Liver (tissue), 10 donors: ENCODE measurements at places on chromosomes 2 and 18.

- DNase-seq, result no peak
Observed at GRCh38 chr2:240232264-240232915, 91.9 kb upstream of the OTOS start.

- no peak for DNase-seq
Observed at GRCh38 chr2:218992703-218993344, 398 bp downstream of the CRYBA2 start.

DNA sequence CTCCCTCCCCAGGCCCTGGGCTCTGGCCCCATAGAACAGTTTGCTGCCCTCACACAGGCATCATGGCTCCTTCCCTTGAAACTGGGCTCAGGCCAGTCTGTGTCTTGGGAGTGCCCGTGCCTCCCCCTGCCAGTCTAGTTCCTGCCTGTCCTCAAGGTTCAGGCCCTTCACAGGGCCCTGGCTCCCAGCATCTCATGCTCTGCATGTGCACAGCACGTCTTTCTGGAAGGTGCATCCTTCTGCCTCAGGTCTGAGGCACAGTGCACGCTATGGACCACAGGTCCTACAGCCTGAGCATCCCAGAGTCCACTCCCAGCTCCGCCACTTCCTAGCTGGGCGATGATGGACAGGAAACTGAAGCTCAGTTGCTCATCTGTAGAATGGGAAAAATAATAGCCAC lies 35.6 kb upstream of the FOSL2 start:
- no peak for DNase-seq

- no peak for DNase-seq
Observed at GRCh38 chr2:72149556-72150156, 2.0 kb upstream of the CYP26B1 start.

GRCh38 chr2:44443517-44443916 lies 81.8 kb downstream of the CAMKMT start:
- no peak for DNase-seq

DNA sequence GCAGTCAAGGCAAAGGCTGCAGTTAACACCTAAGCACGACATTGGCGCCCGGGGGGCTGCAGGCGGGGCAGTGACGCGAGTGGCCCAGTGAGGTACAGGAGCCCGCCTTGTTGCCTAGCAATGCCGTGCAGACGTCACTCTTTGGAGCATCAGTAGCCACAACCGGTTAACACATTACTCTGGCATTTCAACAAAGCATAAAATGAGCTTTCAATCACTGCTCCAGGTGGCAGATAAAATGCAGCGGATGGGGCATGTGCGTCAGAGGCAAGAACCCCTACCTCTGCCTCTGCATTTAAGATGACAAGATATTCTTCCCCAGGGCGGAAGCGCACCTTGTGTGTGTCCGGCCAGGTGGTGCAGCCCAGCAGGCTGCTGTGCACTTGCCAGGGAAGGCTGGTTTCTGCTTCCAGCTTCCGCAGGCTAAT lies 139.4 kb downstream of the MTCL1 start:
- no peak for DNase-seq

GRCh38 chr2:146438246-146438645 lies 1406.6 kb upstream of the ACVR2A start:
- DNase-seq, result no peak

DNA sequence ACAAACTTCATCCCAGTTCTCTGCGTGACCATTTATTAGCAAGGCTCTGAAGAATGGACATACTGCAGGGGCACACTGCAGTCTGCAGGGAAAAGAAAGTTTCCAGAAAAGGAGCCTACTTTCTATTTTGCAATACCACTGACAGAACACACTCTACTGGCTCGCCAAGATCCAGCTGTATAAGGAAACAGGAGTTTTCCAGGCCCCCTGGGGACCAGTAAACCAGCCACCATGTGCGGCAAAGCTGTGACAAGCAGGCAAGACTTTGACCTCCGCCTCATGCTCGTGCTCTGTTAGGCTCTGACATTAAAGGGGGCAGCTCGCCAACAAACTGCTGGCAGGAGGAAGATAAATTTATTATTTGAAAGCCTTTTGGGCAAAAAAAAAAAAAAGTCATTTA lies 67.3 kb downstream of the CCBE1 start:
- DNase-seq, result no peak

GRCh38 chr18:63970809-63971205 lies 926 bp downstream of the SERPINB8 start:
- no peak for DNase-seq

GRCh38 chr2:187429989-187430388 lies 18.1 kb downstream of the CALCRL start:
- DNase-seq, result no peak

DNA sequence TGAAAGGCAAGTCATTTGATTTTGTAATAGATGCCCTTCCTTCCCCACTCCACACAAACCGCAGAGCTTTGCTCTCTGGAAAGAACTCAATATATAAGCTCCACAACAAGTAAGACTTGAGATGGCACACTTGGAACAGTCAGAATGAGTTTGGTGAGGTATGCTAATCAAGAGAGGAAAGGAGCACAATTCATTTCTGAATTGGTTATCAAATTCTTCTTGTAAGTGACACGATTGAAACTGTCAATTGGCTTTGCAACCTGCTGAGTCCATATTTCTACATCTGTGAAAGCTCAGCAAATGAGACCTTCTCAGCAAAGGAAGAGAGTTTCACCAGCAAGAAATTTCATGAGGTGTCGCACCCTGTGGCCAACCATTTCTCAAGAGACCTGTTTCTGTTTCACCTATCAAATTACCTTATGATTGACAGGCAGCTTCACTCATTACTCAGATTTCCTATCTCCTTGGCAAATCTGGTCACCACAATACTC lies 19.1 kb downstream of the CTLA4 start:
- DNase-seq, result no peak

GRCh38 chr2:54455131-54455562 lies 980 bp upstream of the SPTBN1 start:
- DNase-seq, result no peak

DNA sequence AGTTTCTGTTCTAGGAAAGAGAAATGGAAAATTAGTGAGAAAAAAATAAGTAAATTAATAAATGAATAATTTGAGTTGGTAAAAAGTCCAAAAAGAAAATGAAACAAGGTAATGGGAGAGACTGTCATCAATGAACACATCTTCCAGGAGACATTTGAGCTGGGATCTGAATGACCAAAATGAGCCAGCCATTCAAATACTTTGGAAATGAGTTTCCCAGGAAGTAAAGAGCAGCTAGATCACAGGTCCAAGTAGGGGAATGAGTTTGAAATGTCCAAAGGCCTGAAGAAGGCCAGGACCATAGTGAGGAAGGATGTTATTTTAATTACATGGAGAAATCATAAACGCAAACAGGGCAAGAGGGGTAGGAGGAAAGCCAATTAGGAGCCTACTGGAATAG lies 6.6 kb upstream of the DNAH7 start:
- DNase-seq, result no peak

DNA sequence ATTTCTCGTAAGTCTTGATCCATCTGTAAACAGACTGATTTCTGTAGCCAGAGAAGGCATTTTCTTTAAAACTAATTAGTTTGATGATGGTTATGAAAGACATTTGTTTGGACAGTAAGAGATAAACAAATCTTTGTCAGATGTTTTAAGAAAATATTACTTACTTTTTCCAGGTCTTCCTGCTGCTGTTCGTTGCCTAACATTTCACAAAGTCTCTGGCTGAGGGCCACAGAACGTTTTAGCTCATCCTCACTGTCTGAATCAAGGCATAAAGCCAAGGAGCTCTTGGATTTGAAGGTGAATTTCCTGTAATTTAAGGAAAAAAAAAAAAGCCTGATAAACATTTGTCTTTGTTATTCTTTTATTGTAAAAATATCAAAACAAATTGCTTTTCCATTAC lies 57.8 kb downstream of the VIL1 start:
- DNase-seq, result no peak

- DNase-seq, result no peak
Observed at GRCh38 chr2:71559080-71559827, 105.9 kb downstream of the DYSF start.

DNA sequence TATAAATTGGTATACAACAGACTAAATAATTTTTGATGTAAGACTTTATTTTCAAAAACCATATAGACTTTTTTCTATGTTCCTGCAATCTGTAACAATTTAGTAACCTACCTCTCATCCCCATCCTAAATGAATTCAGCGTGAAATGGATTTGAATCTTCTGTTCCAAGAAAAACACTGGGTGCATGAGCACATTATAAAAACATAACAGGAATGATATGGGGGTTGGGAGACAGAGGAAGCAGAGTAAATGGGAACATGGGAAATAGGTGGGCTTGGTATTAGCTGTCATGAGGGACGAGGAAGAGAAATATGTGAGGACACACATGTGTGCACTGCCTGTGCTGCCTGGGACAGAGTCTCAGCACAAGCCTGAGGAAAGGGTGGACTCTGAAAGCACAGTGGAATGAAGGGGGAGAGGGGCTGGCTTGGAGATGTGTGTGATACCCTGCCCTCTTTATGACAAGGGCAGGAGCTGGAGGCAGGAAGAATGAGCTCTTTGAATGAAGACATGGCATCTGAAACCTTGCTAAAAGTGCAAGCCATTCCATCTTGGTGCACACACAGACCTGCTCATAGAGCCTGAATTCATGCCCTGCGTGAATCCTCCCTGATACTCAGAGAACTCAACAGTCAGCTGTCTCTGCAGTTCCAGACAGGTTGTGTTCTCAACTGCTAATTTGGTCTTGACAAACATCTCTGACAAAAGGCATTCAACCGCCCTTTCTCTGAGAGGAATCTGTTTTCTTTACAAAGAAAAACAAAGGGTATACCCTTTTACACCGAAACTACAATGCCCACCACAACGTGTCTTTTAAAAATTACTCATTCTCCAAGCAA lies 66.6 kb downstream of the EPB41L3 start:
- DNase-seq, result no peak

- DNase-seq, result no peak
Observed at GRCh38 chr2:96631804-96632435, 6.2 kb downstream of the KANSL3 start.

DNA sequence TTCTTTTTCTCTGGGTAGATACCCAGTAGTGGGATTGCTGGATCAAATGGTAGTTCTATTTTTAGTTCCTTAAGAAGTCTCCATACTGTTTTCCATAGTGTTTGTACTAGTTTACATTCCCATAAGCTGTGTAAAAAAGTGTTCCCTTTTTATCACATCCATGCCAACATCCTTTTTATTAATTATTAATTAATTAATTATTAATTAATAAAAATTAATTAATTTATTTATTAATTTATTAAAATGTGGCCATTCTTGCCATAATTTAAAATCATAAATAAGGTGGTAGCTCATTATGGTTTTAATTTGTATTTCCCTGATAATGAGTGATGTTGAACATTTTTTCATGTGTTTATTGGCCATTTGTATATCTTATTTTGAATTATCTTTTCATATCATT lies 234.3 kb upstream of the FBXO11 start:
- no peak for DNase-seq

GRCh38 chr2:85659324-85659981 lies 8.5 kb downstream of the SFTPB start:
- DNase-seq, result no peak

DNA sequence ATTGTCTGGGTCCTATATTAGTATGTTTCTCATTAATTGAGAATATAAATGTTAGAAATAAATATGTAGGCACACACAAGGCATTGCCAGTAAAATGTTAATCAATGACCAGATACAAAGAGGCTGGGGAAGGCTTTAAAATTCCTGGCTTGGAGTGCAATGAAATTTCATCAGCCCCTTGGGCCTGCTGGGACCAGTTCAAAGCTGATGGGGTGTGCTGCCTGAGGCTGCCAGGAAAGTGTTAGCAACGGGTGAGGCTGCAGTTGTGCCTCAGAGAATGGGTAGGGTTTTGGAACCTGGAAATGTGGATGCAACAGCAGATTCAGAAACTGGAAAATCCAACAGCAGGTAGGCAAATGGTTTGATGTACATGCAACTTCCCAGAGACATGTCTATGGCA lies 68.9 kb downstream of the DIPK1C start:
- no peak for DNase-seq

- DNase-seq, result peak; percentile 35
Observed at GRCh38 chr2:217794133-217794986, 208.4 kb downstream of the TNS1 start.

GRCh38 chr2:55914786-55915185 lies 8.8 kb downstream of the EFEMP1 start:
- no peak for DNase-seq

- no peak for DNase-seq
Observed at GRCh38 chr2:38444247-38444646, 67.2 kb upstream of the ATL2 start.

GRCh38 chr2:43754180-43754579 lies 19.7 kb upstream of the DYNC2LI1 start:
- no peak for DNase-seq

- no peak for DNase-seq
Observed at GRCh38 chr2:234571620-234572407, 74.9 kb upstream of the ARL4C start.

GRCh38 chr18:13543144-13543543 lies 183.2 kb downstream of the FAM210A start:
- peak; percentile 24 for DNase-seq

GRCh38 chr18:5704847-5705246 lies 161.1 kb upstream of the EPB41L3 start:
- DNase-seq, result no peak

GRCh38 chr2:240413813-240414429 lies 21.5 kb upstream of the GPC1 start:
- no peak for DNase-seq

DNA sequence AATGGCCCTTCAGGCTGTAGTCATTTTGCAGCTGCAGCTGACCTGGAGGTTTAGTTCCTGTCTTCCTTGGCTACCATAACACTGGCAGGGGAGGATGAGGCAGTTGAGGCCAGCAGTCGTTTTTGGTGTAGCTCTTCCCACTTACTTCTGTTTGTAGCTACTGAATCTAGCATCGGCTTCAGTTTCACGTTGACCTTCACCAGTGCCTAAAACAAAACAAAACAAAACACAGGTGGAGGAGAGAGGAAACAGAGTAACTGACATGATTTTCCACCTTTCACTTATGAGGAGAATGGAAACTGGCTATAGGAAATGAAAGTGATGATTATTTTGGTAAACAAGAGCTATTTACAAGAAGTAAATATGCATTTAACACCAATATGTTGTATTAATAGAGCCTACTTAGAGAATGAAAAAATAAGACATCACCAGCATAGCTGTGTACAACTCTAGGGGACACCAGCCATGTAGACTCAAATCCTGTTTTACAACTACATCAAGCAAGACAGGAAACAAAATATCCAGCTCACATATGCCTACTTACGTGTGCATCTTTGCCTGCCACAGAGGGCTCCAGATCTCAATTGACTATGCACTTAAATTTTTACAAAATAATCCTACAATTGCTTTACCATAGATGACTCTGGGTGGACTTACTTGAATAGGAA lies 236.9 kb downstream of the AGPS start:
- DNase-seq, result no peak

GRCh38 chr2:23375448-23375847 lies 9.5 kb upstream of the KLHL29 start:
- DNase-seq, result no peak
